ENCODE measurements at places on chromosomes 3 and 15.

DNA sequence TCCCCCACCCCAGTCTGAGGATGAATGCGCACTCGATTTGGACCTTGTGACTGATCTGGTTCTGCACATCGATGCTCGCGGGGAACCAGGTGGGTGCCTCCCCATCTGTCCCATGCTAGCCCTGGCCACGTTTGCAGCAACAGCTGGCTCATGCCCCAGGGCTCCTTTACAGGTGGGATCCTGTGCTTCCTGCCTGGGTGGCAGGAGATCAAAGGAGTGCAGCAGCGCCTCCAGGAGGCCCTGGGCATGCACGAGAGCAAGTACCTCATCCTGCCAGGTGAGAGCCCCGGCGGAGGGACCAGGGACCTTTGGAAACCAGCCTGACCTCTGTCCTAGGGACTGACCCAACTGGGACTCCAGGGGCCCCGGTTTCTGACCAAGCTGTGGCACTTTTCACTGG is 44.3 kb downstream of the DHX30 start:
- H3K27me3 ChIP-seq, result no peaks in the 10 kb centered on the region
- H3K4me3 ChIP-seq, result no peak overlapping the region
- no peaks in the 10 kb centered on the region for H3K4me1 ChIP-seq
- peaks cover 39% of the 10 kb centered on the region for H3K36me3 ChIP-seq
- no peak overlapping the region for H3K27ac ChIP-seq

GRCh38 chr15:91192690-91193377 is 92.8 kb downstream of the SV2B start:
- no peaks in the 10 kb centered on the region for H3K4me1 ChIP-seq
- no peak overlapping the region for H3K27ac ChIP-seq
- DNase-seq, result no peak
- no peak overlapping the region for H3K4me3 ChIP-seq

GRCh38 chr3:112074006-112074405 is 12.2 kb upstream of the C3orf52 start:
- H3K27ac ChIP-seq, result peak overlapping the region; percentile 34
- no peak overlapping the region for H3K4me3 ChIP-seq
- peaks cover 62% of the 10 kb centered on the region for H3K4me1 ChIP-seq
- H3K27me3 ChIP-seq, result peaks cover 3% of the 10 kb centered on the region
- H3K36me3 ChIP-seq, result peaks cover 18% of the 10 kb centered on the region

GRCh38 chr3:136950623-136951022 is 7.2 kb upstream of the IL20RB start:
- no peak overlapping the region for H3K4me3 ChIP-seq
- peaks cover 14% of the 10 kb centered on the region for H3K4me1 ChIP-seq
- no peak for DNase-seq
- H3K36me3 ChIP-seq, result peaks cover 14% of the 10 kb centered on the region
- H3K27ac ChIP-seq, result no peak overlapping the region

- no peaks in the 10 kb centered on the region for H3K27me3 ChIP-seq
- H3K4me1 ChIP-seq, result peaks cover 45% of the 10 kb centered on the region
- no peak overlapping the region for H3K27ac ChIP-seq
- H3K4me3 ChIP-seq, result peak overlapping the region; percentile 3
Observed at GRCh38 chr15:50426428-50426827, 2.2 kb downstream of the USP8 start.

- no peaks in the 10 kb centered on the region for H3K4me1 ChIP-seq
- H3K27me3 ChIP-seq, result no peaks in the 10 kb centered on the region
- DNase-seq, result no peak
- no peak overlapping the region for H3K27ac ChIP-seq
- no peak overlapping the region for H3K4me3 ChIP-seq
Observed at GRCh38 chr3:144141496-144141895, 169.9 kb downstream of the DIPK2A start.

- H3K36me3 ChIP-seq, result no peaks in the 10 kb centered on the region
- no peak overlapping the region for H3K27ac ChIP-seq
- no peak for DNase-seq
- no peaks in the 10 kb centered on the region for H3K27me3 ChIP-seq
Observed at GRCh38 chr15:50777042-50777441, 11.5 kb upstream of the SPPL2A start.

DNA sequence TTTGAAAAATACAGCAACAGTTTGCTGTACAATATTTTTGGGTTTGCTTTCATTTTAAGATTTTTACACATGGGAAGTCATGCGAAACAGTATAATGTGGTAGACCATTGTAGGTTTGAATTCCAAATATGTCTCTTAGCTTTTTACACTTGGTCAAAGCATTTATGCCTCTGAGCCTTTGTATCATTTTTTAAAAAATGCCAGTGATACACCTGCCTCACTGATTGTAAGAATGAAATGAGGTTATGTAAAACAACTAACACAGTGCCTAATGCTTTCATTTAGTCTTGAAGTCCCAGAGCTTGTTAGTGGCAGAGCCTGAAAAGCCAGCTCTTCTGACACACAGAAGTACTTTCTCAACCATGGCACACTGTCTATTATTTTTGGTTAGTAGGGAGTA is 202.0 kb downstream of the UBE2E2 start:
- no peak overlapping the region for H3K4me3 ChIP-seq
- H3K27ac ChIP-seq, result no peak overlapping the region
- H3K36me3 ChIP-seq, result no peaks in the 10 kb centered on the region

- no peak for DNase-seq
- H3K4me3 ChIP-seq, result no peak overlapping the region
- H3K4me1 ChIP-seq, result no peaks in the 10 kb centered on the region
- no peaks in the 10 kb centered on the region for H3K36me3 ChIP-seq
- H3K27ac ChIP-seq, result no peak overlapping the region
- peaks cover 19% of the 10 kb centered on the region for H3K27me3 ChIP-seq
Observed at GRCh38 chr3:156456771-156457224, 98.1 kb downstream of the SSR3 start.

DNA sequence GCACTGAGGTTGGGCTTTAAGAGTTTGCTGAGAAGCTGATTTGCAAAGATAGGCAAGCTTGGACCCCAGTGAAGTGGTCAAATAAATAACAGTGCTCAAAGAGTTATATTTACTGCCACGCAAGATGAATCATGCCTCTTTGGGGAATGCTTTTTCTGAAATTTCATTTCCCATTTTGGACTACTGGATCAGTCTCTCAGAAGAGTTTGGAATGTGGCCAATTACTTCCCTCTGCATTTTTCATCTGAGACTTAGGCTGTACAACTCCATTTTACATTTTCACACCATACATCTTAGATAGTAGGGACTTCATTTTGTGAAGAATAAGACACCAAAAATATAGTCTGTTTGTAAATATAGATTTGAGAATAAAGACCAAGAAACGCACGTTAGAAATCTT is 419.7 kb downstream of the FGF12 start:
- no peaks in the 10 kb centered on the region for H3K27me3 ChIP-seq
- no peak for DNase-seq
- no peaks in the 10 kb centered on the region for H3K4me1 ChIP-seq

DNA sequence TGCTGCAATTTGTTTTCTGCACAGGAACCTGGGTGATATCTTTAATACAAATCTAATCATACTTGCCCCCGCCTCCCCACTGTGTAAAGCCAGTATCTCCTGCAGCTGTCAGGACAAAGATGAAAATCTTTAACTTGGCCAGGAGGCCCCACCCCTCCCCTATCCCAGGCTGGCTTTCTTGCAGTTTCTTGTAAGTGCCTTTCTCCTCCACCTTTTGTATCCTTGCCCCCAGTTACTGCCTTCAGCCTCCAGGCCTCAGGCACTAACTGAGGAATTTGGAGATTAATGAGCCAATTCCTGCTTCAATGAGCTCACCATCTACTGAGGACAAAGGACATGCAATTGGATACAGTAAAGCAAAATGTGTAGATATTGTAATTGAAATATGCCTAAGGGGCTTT is 6.5 kb downstream of the GCSAM start:
- H3K4me3 ChIP-seq, result peak overlapping the region; percentile 58
- H3K27me3 ChIP-seq, result no peaks in the 10 kb centered on the region
- no peak for DNase-seq
- peak overlapping the region; percentile 58 for H3K27ac ChIP-seq

- H3K27ac ChIP-seq, result no peak overlapping the region
- no peak overlapping the region for H3K4me3 ChIP-seq
- no peaks in the 10 kb centered on the region for H3K36me3 ChIP-seq
Observed at GRCh38 chr3:67875338-67875737, 220.9 kb upstream of the SUCLG2 start.

DNA sequence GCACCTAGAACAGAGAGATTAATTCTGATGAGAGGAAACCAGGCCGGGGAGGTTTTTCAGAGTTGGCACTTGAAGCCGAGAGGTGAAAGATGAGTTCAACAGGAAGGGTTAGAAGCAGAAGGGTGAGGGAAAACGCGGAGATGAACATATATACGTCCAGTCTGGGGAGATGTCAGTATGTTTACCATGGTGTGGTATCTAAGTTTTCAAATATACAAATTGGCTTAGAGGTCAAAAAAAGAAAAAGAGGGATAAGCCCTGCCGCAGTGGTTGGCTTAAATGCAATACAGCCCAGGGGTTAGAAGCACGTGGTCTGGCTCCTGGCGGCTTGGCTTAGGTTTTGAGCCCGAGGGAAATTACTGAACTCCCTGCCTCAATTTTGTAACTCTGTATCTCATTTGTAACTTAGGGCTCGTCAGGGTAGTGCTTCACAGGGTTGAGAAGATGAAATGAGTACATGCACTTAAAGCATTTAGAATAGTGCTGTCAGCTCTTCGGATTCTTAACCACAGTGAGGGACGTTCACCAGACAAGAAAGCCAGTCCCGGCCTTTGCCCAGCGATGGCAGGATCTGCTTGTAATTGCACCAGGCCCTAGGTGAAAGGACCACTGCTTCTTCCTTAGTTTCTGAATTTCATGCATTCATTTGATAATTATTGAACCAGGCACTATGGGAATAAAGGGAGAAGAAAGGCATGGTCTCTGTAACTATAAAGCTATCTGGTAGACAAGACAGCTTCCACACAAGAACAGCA is 6.4 kb downstream of the HES1 start:
- peaks cover 4% of the 10 kb centered on the region for H3K36me3 ChIP-seq
- peaks cover 29% of the 10 kb centered on the region for H3K4me1 ChIP-seq
- peaks cover 39% of the 10 kb centered on the region for H3K27me3 ChIP-seq
- H3K4me3 ChIP-seq, result peak overlapping the region; percentile 30

GRCh38 chr3:171817074-171817800 is 7.0 kb upstream of the PLD1 start:
- no peak overlapping the region for H3K4me3 ChIP-seq
- no peak overlapping the region for H3K27ac ChIP-seq
- H3K36me3 ChIP-seq, result no peaks in the 10 kb centered on the region
- no peak for DNase-seq
- H3K27me3 ChIP-seq, result peaks cover 26% of the 10 kb centered on the region
- no peaks in the 10 kb centered on the region for H3K4me1 ChIP-seq

DNA sequence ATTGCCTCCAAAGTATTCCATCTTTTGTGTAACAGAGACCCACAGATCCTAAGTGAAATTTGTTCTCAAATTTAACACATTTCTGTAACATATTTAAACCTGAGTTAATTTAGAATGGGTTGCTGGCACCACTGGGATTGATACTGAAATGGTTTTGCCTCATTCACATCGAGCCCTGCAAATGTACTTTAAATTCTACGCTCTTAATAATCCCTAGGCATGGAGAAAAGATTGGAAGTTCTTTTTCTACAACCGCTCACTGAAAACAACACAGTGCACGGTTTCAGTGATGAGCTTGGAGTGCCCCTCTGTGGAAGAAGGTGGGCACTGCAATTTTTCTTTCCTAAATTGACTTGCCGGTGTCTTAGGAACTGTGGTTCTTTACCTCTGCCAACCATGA is 109.9 kb upstream of the ATP11B start:
- H3K36me3 ChIP-seq, result no peaks in the 10 kb centered on the region
- H3K27me3 ChIP-seq, result peaks cover 57% of the 10 kb centered on the region
- no peak overlapping the region for H3K27ac ChIP-seq
- DNase-seq, result peak; percentile 68

GRCh38 chr15:61668444-61668843 is 391.8 kb downstream of the VPS13C start:
- no peak overlapping the region for H3K4me3 ChIP-seq
- DNase-seq, result no peak
- H3K27me3 ChIP-seq, result peaks cover 9% of the 10 kb centered on the region
- no peak overlapping the region for H3K27ac ChIP-seq
- H3K36me3 ChIP-seq, result no peaks in the 10 kb centered on the region

DNA sequence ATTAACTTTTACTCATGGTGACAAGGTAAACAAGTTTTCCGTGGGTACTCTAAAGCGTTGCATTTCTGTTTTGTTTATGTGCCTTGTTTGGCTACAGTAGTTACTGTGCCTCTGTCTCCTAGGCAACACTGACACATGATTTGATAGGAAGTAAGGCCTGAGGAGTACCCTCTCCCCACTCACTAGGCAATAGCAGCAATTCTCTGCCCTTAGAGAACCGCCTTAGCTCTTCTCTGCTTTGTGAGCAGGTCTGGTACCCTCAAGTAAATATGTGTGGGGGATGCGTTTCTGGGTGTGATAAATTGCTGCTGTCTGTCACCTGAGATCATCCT is at the start of gene IL5RA:
Gene IL5RA, minus strand, starts transcription at position 76 of the 332 bp plus-strand sequence. CDS start 5,390 bp downstream, outside the sequence.
- peak; percentile 9 for DNase-seq
- H3K27me3 ChIP-seq, result peaks cover 8% of the 10 kb centered on the region
- H3K4me3 ChIP-seq, result no peak within 1 kb of the TSS
- no peaks in the 10 kb centered on the region for H3K36me3 ChIP-seq

GRCh38 chr3:106305882-106306435 is 437.1 kb upstream of the CBLB start:
- H3K4me3 ChIP-seq, result no peak overlapping the region
- H3K27me3 ChIP-seq, result no peaks in the 10 kb centered on the region
- H3K36me3 ChIP-seq, result peaks cover 4% of the 10 kb centered on the region
- no peak for DNase-seq
- H3K4me1 ChIP-seq, result peaks cover 25% of the 10 kb centered on the region

DNA sequence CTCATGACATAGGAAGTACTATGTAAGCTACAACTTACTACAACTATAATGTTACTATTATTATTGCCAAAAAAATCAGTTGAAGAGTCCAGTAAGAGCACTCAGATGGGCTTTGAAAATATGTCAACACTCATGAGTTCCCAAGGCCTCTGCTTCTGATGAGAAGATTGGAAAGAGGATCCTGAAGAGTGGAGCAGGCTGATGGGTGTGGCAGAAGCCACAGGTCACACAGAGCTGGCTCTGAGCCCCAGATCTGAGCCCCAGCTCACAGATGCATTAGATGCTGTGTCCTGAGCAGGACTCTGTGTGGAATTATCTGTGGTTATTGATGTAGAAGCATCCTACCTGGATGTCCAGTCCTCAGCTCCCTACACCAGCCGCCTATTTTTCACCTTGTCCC is 65.6 kb downstream of the SPSB4 start:
- no peak overlapping the region for H3K27ac ChIP-seq
- H3K36me3 ChIP-seq, result no peaks in the 10 kb centered on the region
- H3K27me3 ChIP-seq, result peaks cover 26% of the 10 kb centered on the region
- no peak overlapping the region for H3K4me3 ChIP-seq

DNA sequence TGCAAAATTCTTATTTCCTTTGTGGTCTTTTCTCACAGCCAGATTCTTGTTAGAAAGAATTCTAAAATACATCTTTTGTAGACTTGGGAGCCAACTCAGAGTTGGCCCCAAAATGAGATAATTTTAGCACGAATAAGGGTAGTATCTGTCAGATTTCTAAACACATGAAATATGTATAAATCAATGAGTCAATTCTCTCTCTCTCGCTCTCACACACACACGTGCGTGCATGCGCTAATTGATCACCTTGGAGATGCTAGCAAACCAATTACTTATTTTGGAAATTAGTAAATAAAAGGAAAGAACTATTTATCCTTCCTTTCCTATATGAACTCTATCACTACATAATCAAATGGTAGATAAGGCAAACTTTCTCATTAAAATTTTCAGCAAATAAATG is 32.9 kb upstream of the PIK3R4 start:
- H3K4me3 ChIP-seq, result no peak overlapping the region
- DNase-seq, result no peak
- H3K27me3 ChIP-seq, result peaks cover 11% of the 10 kb centered on the region
- H3K4me1 ChIP-seq, result no peaks in the 10 kb centered on the region
- no peak overlapping the region for H3K27ac ChIP-seq

Measured in activated CD4-positive, alpha-beta T cell treated with anti-CD3 and anti-CD28 coated beads, Interleukin-2, amount 10 ng/mL, durations not matched to agents 7 days and 5 days (primary cell).